ENCODE measurements at places on chromosomes 5 and 9. TPM values are rescaled to one million over a fixed set of nuclear protein-coding genes. Genes with fewer than 3 reads are reported as not detected.

DNA sequence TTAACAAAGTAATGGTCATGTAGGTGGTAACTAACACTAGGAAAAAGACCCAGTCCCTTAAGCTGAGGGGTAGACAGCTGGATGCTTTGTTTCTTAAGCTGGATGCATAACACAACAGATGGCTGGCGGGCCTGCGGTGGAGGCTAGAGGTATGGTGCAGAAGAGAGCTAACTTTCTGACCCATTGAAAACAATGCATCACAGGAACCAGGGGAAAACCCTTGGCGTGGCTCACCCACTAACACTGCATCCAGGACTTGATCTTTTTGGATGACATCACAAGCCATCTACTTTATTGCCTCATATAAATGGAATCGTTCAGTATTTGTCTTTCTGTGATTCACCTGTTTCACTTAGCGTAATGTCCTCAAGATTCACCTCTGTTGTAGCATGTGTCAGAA, 138.7 kb downstream of the AUH start:
- DNase-seq, result no peak

- DNase-seq, result no peak
Measured at GRCh38 chr5:83516377-83516776, 44.8 kb downstream of the VCAN start.

Gene PCDH12
- not detected for total RNA-seq

DNA sequence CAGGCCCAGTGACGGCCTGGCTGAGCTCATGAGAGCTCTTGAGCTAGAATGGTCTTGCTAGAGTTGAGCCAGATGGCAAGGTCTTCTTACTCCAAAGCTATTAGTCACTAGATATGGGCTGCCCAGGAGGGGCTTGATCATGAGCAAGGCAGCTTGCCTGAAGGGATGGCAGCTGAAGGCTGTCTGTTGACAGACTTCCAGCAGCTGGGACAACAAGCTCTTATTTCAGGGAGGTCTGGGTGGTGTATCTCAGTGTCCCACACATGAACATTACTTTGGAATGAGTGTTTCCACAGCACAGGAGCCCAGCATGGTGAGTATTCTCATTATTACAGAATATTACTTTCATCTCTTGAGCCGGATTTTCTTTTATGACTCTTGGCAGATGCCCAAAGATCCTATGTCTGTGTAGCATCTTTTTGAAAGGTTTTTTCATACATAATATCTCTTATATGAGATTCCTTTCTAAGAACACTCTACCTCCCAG, 414.1 kb downstream of the ARHGEF28 start:
- no peak for DNase-seq

GRCh38 chr5:120655828-120656435, 191.8 kb downstream of the PRR16 start:
- no peak for DNase-seq

DNA sequence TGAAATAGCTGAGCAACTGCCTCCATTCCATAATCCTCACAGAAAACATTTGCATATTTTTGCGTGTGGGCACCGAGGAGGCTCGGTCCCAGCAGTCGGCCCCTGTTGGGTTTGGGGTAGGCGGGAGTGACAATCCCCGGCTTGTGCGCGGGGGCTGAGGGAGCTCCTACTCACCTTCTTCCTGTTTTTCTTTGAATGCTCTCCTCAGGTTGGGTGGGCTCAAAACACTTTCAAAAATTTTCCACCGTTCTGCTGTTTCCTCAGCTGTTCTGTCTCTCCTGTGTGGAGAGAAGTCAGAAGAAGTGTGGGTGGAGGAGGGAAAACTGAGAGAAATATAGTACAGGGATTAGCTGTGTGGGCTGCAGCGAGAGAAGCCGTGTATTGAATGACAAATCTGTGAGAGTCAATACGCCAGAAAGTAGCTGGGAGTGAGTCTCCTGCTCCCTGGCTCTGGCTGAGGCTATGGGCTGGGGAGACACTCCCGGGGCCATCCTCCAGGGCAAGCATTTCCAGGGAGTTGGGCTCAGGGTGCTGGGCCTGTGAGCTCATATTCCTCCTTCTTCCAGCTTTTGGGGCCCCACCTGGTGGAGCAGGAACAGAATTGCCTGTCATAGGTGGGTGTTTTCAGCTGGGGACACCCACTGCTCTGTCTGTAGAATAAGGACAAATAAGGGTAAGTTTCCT, 84.7 kb downstream of the CMYA5 start:
- no peak for DNase-seq

DNA sequence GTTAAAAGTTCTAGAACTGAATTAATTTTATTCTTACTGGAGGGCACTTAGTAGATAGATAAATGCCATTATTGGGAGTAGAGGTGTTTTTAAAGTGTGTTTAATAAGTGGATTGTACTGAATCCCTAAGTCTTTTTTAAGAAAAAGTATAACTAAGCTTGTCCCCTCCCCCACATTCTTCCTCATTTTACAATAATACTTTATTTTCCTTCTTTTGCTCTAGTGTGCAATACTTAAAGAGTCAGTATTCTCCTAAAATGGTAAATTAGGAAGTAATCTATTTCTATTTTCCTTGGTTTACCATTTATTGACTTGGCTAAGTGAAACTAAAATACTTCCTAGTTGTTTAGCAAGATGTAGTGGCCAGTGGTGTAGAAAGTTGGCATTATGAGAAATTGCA, 11.6 kb downstream of the UBLCP1 start:
- DNase-seq, result no peak

Gene SLC1A1
- total RNA-seq, result 6.0 TPM

Gene LCN15
- 0.93 TPM for total RNA-seq

GRCh38 chr5:134451936-134452505, 40.3 kb upstream of the CDKN2AIPNL start:
- no peak for DNase-seq

GRCh38 chr9:84567805-84568204, 101.7 kb upstream of the NTRK2 start:
- no peak for DNase-seq

- no peak for DNase-seq
Measured at GRCh38 chr9:86486891-86487837, 133.0 kb upstream of the TUT7 start.

Gene TAF11L3
- total RNA-seq, result not detected

- no peak for DNase-seq
Measured at GRCh38 chr5:142810081-142810480, 39.9 kb downstream of the ARHGAP26 start.

- DNase-seq, result no peak
Measured at GRCh38 chr9:131521822-131522221, 9.2 kb downstream of the UCK1 start.

Gene PCDHB13
- 4.7 TPM for total RNA-seq

GRCh38 chr5:35134278-35135030, 86.7 kb upstream of the AGXT2 start:
- no peak for DNase-seq

- DNase-seq, result no peak
Measured at GRCh38 chr5:138466125-138466899, 1.0 kb downstream of the EGR1 start.

- no peak for DNase-seq
Measured at GRCh38 chr5:158718738-158719505, 380.8 kb downstream of the EBF1 start.

DNA sequence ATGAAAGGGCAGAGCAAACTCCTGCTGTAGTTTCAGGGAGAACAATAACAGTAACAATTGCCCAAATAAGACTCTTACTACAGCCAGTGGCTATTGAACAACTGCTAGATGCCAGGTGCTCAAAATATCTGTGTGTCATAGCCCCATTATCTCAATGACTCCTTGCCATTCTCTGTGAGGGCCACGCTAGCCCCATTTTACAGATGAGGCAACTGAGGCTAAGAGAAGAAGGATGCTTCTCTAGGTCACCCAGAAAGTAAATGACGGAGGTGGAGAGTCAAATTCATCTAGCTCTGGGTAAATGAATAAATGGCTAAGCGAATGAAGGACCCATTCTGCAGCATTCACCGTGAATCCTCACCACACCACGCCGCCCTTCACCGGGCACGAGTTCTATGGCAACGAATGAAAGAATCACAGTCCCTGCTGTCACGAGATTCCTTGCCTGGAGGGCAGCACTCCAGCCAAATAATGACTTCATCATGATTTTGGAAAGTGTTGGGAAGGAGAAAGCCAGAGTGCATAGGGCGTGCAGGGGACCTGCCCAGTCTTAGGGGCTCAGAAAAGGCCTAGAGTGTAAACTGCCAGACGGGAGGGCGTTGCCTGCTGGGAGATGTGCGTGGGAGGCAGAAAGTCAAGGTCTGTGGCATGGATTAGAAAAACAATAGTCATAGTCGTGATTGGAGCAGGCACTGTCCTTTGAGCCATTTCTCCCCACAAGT, 147.2 kb downstream of the C9orf50 start:
- DNase-seq, result no peak

GRCh38 chr9:97759581-97760288, 62.6 kb upstream of the XPA start:
- DNase-seq, result no peak

Gene CCDC192
- total RNA-seq, result 2.0 TPM

Gene LRRC70
- total RNA-seq, result 1.1 TPM

All from type B pancreatic cell (in vitro differentiated cells).